ENCODE measurements at places on chromosomes 6 and 20.

DNA sequence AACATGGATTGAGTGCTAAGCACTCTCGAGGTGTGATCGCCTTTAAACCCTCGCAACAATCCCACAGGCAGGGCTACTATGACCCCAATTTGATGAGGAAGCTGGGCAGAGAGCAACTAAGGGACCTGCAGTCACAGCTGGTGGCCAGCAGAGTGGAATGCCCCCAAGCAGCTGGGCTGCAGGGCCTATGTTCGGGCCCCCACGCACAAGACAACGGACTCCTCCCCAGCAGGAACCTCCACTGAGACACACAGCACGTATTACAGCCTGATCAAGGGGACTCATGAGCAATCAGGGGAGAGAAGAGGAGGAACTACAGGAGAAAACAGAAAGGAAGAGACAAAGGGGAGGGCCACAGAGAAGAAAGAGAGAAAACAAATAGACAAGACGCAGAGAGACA lies 21.7 kb downstream of the CST7 start:
- DNase-seq: no peak

DNA sequence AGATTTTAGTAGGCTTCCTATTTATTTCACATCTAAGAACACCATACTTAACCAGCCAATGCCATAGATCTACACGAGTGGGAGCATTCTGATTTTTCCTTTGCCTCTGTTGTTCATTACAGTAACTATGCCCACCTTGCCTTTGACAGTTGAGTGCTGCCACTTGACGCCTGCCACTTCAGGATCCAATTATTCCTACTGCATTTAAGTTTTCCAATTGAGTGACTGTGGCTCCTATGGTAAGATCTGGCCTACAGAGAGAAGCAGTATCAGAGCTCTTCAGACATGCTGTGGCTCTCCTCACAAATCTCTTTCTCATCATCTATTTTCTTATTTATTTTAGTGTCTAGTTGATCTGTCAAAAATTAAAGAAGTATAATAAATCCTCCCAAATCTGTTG lies 403.0 kb upstream of the SPTLC3 start:
- DNase-seq: no peak

GRCh38 chr6:41722969-41723529 lies 12.4 kb downstream of the TFEB start:
- no peak for DNase-seq

- no peak for DNase-seq
Measured at GRCh38 chr20:33311996-33312395, 29.0 kb downstream of the BPIFB1 start.

DNA sequence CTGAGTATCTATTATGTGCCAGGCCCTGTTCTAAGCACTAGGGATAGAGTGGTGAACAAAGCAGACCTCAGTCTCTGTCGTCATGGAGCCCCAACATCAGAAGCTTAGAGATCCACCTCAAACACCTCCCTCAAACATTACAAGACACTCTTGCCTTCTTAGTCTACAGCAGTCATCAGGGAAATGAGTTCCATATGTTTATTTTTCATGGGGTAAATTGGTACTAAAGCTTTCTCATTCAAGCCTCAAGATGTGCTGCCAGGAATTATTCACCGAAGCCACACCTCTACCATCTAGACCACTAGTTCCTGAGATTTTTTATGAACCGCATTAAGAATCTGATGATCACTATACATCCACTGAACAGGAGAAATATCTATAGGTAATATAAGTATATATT lies 59.0 kb upstream of the TFB1M start:
- DNase-seq: no peak

GRCh38 chr6:130824978-130825694 lies 2.1 kb upstream of the SMLR1 start:
- DNase-seq: no peak

DNA sequence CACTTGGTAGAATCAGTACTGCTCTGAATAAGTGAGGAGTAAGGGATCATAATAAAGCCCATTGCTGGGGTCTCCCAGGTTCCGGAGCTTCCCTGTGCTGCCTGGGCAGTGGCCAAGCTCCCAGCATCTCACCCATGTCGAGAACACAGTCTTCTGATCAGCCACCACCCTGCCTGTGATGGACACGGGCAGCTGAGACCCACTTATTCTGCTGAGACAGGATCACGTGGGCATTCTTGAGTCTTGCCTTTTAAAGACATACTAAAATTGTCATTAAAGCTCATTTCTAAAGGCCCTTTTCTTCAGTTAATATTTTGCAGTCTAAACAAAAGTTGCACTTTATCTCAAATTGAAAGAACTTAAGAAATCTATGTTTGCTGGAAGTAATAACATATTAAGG lies 42.7 kb upstream of the SLC22A2 start:
- no peak for DNase-seq
